ENCODE measurements at places on chromosomes 1 and 21.

GRCh38 chr1:21313203-21313885 is 23.1 kb upstream of the ECE1 start:
- DNase-seq = no peak

DNA sequence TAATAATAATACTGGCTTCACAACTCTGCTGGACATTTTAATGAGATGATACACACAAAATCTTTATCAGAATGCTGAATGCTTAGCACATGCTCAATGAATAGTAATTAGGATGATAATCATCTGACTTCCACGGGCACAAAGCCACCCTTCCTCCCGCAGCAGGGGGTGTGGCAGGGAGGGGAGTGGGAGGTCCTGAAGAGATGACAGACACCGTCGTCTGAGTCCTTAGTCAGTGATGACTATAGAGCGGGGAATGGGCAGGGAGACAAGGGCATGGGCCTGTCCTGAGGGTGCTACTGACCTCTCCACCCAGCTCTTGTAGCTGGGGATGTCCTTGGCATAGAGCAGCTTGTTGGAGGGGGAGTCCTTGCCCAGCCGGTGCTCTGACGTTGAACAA is 117.6 kb upstream of the CD34 start:
- no peak for DNase-seq

DNA sequence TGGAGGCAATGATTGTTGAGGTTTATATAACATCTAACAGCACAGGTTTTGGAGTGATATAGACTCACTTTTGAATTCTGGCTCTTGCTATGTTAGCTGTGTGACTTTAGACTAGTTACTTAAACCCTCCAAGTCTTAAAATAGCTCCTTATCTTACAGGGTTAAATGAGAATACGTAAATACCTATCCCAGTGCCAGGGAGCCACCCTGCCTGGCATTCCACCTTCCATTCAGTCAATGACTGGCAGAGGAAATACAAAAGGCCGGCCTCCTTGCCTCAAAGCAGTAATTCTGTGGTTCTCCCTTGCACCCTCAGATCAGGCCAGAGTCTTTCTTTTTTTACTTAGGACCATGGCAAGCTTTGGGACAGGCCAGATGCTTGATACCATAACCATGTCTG is 31.8 kb downstream of the DBT start:
- DNase-seq = no peak

DNA sequence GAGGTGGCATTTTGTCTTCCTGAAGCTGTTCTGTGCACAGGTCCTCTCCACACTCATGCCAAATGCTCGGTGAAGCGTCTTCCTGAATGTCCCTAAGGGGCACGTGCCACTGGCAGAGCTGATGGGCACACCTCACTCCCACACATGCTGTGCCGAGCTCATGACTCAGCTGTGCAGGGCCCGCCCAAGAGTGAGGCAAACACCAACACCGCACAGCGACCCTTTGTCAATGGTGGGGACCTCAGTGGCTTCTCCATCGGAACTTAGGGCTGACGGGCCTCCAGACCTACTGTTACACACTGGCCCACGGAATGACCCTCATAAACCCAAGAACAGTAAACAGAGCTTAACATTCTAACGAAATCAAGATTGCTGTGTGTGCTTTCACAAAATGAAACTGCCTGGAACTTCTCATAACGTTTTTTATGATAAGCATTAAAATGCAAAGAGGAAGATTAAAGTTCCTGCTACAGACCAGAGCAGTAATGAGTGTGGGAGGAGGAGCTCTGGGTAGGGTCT is 89.3 kb downstream of the SIM2 start:
- DNase-seq = no peak

- no peak for DNase-seq
These were observed 6.7 kb downstream of the SPRR2E start for GRCh38 chr1:153087652-153088051.

DNA sequence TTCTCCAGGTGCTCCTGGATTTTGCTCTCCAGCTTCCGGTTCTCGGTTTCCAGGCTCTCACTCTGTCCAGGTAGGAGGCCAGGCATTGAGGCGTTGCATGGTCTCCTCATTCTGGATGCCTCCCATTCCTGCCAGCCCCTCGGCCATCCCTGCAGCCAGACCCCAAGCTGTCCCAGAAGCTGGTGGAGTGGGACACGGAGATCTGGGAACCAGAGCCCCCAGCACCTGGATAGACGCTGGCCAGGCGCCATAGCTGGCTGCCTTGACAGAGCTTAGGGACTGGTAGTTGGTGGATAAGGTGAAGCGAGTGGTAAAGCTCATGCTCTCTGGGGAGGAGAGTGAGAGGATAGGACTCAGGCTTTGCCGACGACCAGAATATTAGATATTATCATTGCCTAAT is 29.6 kb downstream of the RAP1A start:
- DNase-seq = no peak

GRCh38 chr1:18111605-18112297 is 4.2 kb downstream of the IGSF21 start:
- DNase-seq = no peak

- no peak for DNase-seq
These were observed 152.4 kb downstream of the LEPR start for GRCh38 chr1:65572701-65573421.

- DNase-seq = no peak
These were observed 909.1 kb downstream of the NCAM2 start for GRCh38 chr21:21907271-21907670.

- DNase-seq = no peak
These were observed 32.8 kb upstream of the SCMH1 start for GRCh38 chr1:41274752-41275545.

DNA sequence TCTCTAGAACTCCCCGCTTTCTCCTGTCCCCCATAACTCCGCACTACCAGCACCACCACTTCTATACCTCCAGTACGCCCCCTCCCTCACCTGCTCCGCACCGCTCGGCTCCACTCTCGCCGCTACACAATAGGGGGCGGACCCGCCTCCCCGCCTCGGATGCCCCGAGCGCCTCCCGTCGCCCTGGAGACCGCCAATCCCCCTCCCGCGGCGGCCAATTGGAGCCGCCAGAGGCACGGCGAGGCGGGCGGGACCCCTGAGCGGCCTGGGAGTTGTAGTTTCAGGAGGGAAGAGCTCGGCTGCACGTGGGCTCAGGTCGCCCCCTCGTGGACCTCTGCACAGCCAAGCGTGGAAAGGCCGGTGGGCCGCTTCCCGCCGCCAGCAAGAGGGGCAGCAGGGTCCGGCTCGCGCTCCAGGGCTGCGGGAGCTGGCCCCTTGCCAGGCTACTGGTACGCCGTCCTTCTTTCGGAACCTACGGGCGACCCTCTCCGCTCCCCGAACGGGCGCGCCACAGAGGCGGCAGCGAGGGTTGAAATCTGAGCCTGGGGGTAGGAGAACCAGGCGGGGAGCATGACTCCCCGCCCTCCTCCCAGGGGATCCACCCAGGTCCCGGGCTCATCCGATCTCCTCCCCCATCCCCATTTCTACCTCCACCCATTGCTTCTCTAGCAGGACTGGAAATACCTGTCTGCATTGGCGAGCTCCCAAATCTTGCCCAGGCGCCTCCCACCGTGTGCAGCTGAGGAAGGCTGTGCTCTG is at the start of gene IGSF9:
Gene IGSF9 (minus strand): TSS at position 131 of the 759 bp plus-strand sequence. CDS start 2,159 bp downstream, outside the sequence.
- DNase-seq = peak; percentile 57

DNA sequence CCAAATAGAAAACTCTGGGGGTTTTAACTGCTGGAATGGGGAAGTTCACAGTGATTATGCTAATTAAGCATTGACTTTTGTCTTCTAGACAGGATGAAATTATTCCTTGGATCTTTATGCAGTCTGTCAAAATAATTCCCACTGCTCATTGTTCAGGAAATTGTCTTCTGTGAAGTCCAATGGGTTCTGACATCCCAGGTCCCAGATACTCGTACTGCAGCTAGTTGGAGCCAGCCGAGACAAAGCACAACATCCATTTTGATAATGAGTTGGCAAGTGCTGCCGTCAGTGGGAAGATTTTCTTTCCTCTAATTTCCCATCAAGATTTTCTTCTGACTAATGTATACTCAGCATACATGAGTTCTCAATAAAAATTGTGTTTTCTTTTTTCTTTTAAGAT is 17.3 kb upstream of the B3GALT5 start:
- DNase-seq = no peak

DNA sequence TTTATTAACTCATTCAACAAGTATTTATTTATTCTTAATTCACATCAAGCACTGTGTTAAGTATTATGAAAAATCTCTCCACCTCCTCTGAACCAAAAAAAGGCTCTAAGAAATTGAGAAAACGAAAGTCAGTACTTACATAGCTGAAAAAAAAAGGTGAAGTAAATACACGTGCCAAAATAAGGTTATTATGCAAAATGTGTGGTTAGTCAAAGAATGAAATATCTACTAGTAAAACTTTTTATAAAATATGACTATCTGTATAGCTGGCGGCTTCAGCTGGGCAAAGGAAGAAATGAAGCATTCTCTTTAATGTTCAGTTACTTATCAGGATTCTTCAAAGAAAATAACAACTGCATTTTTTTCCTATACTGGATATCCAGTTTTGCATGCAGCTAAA is 35.5 kb upstream of the ASPM start:
- DNase-seq = no peak

GRCh38 chr1:15007368-15007767 is 146.2 kb upstream of the TMEM51 start:
- DNase-seq = no peak

DNA sequence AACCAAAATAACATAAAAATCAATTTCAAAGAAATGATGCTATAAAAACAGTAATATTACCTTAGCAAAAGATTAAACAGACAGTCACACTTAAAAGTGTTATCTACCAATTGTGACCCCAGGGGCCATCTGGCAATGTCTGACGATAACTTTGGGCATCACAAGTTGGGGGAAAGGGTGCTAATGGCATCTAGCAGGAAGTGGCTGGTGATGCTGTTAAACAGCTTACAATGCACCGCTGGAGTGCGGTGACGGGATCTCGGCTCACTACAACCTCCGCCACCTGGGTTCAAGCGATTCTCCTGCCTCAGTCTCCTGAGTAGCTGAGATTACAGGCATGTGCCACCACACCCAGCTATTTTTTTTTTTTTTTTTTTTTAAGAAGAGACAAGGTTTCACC is 27.6 kb downstream of the NUP133 start:
- no peak for DNase-seq

- no peak for DNase-seq
These were observed 19.4 kb downstream of the NEK7 start for GRCh38 chr1:198176179-198176578.

GRCh38 chr1:172697534-172698002 is 38.7 kb downstream of the FASLG start:
- no peak for DNase-seq

GRCh38 chr1:56551691-56552090 is 27.7 kb downstream of the PLPP3 start:
- no peak for DNase-seq

DNA sequence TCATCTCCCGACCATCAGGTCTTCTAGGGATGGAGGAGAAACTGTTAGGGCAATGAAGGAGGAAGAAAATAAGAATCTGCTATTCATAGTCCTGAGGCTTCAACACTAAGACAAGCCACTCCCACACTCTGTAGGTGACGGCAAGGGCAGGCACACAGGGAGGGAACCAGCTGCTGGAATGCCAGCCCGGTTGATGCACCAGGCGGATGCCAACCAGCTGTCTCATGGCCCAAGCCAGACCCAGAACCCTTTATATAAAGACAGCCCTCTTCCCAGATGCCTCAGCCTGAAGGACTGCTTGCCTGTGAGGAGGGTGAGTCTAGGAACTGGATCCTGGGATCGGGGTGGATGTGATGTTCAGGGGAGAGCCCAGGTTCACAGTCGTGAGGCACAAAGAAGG is at the start of gene KPRP:
Gene KPRP (plus strand): TSS at position 279 of the 400 bp plus-strand sequence. CDS start 1,564 bp downstream, outside the sequence.
- DNase-seq = no peak

- no peak for DNase-seq
These were observed 30.1 kb upstream of the PLEKHG5 start for GRCh38 chr1:6521536-6521935.

DNA sequence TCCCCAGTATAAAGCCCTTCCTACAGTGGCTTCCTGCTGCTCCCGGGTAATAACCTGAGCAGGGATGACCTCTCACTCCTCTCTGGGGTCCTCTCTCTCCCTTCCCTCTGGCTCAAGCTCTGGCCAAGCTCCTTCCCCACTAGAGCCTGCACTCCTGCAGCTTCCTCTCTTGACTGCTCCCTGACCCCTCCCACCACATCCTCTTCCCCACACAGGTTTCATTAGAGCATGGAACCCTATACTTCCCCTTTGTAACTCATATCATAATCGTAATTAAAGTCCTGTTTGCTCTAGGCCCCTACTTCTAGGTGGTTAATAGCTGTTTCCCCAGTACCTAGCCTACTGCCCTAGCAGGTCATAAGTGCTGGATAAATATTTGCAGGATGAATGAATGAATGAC is 146.2 kb downstream of the C1orf21 start:
- no peak for DNase-seq
